ENCODE measurements at places on chromosomes 5 and 9.

- DNase-seq, result no peak
Observed at GRCh38 chr9:98603821-98604383, 104.8 kb downstream of the GABBR2 start.

- no peak for DNase-seq
Observed at GRCh38 chr9:137308057-137308619, 6.1 kb upstream of the NRARP start.

DNA sequence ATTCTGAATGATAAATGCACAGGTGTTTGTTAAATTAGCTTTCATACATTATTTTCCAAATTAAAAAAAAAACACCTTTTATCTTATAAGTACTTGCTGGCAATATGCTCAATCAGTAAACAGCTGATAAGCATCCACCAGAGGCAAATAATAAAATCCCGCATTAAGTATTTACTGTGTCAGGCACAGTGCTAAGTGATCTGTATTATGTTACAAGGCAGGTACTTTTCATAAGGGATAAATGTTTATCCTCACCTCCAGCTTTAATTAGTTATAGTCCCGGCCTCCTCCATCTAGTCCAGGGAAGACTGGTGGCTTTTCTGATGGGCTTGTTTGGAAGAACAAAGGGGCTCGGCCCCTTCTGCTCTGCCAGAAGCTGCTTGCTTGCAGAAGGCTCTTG lies 40.1 kb downstream of the PFDN1 start:
- DNase-seq, result no peak

- no peak for DNase-seq
Observed at GRCh38 chr5:76401801-76402250, 1.3 kb upstream of the IQGAP2 start.

- peak; percentile 92 for DNase-seq
Observed at GRCh38 chr9:95754533-95755420, 120.7 kb upstream of the ERCC6L2 start.

GRCh38 chr5:59721741-59722140 lies 171.8 kb downstream of the PDE4D start:
- DNase-seq, result no peak

DNA sequence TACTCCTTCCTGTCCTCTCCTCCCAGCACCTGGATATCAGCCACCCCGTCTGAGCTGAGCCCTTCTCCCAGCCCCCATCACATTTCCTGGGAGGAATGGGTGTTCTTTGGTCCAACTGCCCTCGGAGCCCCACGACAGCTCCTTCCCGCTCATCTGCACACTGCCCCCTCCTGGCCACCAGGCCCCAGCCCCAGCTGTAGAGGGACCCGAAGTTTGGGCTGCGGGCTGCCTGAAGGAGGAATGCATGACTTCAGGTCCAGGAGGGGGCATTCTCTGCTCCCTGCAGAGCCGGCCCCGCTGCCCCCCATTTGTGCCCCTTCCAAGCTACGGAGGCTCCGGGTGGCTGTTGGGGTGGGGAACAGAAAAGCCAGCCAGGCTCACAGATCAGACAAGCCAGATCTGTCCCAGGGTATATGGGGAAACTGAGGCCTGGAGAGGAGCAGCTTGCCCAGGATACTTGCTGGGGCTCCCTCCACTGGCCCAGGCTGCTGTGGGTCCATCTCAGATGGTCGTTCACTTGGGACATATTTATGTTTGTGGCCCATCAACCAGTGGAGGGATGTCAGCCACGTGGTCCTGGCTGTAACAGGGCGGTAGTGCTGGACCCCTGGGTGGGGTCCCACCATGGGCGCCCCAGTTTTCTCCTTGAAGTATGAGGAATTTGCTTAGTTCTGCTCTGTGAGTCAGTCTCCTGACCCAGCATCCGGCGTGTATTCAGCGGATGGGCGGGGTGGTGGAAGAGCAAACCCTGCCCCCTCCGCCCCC lies 33.1 kb downstream of the DAB2IP start:
- DNase-seq, result peak; percentile 90

DNA sequence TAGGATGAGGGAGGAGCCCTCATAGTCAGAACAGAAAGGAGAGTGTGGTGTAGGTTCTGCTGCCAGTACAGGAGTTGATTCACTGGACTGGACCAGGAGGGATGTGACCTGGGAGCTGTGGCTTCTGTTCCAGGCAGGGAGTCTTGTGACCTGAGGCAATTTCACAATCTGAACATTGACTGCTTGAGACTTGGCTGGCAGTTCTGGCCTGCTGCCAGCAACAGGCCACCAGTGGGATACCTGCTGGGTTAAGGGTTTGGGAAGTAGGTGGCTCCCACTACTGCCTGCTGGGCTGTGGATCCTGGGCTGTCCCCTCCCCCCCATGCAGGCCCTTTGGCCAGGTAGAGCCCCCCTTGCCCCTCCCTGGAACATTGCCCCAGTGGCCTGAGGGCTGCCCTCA lies 268.6 kb upstream of the ARRDC3 start:
- no peak for DNase-seq

GRCh38 chr9:116178481-116179211 lies 25.1 kb downstream of the PAPPA start:
- no peak for DNase-seq

DNA sequence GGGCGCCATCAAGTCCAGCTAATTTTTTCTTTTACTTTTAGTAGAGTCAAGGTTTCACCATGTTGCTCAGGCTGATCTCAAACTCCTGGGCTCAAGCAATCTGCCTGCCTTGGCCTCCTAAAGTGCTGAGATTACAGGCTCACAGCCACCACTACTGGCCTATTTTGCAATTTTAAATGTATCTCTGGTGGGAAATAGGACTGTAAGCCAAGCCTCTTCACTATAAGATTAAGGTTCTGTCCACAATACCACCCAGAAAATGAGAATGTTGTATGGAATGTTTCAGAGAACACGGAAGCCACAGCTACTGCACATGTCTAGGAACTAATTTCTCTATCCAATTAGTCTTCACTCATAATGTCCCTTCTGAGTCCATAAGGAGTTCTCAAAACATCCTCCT lies 607.3 kb downstream of the PRELID2 start:
- DNase-seq, result no peak

DNA sequence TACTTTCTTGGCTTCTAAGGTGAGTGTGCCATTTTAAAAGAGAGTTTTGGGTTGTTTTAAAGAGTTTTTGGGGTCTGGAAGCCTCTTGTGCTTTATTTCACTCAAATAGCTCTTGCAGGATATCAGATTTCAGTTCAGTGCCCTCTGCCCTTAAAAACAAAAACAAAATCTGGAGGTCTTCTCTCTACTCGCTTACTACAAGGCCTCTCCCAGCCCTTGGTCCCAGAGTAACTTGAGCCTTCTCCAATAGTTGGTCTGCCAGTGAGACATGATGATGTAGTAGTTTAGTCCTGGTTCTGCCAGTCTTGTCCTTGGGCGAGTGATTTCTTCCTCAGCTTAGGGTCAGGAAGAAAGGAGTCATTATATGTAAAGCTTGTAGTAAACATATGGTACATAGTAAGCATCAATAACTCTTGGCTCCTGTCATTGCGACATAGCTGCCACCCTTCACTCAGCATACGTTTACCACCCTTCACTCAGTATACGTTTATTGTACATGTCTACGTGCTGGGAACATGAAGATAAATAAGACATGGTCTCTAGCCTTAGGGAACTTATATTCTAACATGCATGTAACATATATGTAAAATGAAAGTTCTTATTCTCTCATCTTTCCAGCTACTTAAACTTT lies 147.6 kb downstream of the MAN2A1 start:
- peak; percentile 22 for DNase-seq

DNA sequence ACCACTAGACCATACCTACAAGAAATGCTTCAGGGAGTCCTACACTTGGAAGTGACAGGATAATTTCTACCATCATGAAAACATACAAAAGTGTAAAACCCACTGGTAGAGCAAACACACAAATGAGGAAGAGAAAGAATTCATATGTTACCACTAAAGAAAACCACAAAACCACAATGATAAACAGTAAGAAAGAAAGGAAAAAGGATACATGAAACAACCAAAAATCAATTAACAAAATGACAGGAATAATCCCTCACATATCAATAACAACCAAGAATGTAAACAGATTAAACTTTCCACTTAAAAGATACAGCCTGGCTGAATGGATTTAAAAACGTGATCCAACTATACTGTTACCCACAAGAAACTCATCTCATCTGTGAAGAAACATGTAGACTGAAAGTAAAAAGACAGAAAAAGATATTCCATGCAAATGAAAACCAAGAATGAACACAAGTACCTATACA lies 83.4 kb downstream of the LPAR1 start:
- DNase-seq, result no peak

GRCh38 chr5:176851871-176852658 lies 41.7 kb downstream of the UNC5A start:
- DNase-seq, result no peak

DNA sequence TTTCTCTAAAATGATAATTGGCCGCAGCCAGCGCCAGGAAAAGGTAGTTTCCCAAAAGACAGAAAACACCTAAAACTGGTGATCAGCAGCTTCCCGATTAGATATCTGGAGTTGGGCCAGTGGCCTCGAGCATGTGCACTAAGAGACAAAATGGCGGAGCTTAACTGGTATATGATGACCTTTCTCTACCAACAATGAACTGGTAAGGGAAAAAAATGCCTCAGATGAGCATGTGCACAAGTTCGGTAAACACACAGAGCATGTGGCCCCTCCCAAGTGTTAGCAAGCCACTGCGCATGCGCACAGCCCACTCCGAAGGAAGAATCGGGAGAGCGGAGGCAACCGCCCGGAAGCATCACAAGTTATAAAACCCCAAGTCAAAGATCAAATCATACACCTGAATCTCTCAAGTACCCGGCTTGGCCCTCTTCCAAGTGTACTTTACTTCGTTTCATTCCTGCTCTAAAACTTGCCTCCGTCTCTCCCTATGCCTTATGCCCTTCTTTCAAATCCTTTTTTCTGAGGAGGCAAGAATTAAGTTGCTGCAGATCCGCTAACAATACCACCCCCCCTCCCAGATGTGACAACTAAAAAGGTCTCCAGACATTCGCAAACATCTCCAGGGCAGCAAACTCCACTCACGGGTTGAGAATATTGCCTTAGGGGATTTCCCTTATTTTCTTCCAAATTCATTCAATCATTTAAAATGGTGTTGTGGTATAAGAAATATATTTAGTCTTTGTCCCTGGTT lies 15.0 kb upstream of the PTBP3 start:
- peak; percentile 64 for DNase-seq

DNA sequence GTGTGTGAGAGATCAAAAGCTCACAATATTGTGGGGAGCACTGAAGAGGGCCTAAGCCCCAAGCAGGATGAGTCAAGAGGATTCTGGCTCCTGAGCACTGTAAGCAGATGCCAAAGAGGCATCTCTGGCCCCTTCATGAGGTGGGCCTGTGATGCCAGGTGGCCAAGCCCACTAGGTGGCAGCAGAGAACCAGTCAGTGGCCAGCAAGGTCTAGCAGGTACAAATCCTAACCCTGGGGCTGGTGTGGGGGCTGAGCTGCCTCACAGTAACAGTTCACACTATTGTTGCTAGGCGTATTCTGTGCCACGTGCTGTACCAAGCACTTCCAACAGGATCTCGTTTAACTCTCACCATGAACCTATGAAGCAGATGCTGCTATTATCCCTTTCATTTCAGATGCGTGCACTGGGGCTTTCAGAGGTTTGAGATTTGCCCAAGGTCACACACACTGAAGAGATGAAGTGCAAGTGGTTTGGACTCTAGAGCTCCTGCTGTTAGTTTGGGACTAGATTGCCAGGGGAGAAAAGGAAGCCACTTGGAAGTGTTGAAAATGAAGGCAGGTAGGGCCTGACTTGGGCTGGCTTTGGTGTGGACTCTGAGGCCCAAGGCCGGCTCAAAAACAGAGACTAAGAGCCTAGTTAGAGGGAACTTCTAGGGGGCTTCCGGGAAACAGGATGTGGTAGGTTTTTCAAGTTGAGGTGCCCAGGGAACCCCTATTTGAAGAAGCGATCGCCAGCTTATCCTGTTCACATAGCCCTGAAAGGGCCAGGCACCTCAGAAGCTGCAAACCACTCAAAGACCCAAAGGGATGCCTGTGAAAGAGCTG lies 4.4 kb upstream of the MLANA start:
- DNase-seq, result peak; percentile 92

DNA sequence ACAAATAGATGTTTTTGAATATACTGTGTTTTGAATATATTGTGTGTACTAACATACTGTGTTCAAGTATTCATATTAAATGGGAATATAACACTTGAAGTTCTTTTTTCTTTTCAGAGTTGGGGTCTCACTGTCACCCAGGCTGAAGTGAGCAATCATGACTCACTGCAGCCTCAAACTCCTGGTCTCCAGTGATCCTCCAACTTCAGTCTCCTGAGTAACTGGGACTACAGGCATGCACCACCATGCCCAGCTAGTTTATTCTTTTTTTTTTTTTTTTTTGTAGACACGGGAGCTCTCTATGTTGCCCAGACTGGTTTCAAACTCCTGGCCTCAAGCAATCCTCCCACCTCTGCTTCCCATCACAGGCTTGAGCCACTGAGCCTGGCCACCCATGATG lies 23.2 kb upstream of the AUH start:
- no peak for DNase-seq

DNA sequence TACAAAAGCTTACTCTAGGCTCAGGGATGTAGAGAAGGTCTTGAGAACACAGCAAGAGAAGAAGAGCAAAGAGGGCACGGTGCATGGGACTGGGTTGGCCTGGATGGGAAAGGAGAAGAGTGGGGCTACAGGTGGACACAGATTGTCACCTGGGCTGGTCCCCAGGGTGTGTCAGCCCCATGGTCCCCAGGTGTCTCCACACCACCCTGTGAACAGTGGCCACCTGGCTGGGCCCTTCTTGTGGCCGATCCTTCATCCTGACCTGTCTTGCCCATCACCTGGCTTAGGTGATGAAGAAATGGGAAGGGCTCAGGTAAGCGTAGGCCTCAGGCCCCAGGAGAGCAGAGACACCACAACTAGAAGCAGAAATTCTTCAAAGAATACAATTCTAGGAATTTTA lies 188.9 kb downstream of the TENT4A start:
- no peak for DNase-seq

GRCh38 chr5:61301341-61302199 lies 30.5 kb upstream of the ZSWIM6 start:
- no peak for DNase-seq

DNA sequence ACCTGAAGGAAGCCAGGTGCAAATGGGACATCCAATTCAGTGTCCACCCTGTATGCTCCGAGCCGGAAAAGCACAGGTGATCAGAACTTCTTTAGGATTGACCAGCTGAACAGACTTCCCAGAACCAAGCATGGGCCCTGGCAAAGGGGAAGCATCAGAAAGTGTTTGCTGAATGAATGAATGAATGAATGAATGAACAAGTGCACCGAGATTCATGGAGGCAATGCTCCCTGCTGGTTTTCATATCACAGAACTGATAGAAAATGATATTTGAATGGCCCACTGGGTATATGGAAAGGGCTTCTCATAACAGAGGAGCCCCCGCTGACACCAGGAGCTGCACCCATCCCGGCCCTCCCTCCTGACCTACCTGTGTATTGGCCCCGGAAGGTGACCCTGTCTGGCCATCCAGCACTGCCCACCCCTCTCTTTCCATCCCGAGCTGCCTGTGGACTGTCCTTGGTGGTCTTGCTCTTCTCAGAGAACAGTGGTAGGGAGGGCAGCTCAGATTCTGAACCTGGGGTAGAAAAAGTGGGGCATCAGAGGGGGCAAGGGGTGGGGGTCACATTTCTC lies 15.9 kb downstream of the ORM2 start:
- DNase-seq, result no peak

- no peak for DNase-seq
Observed at GRCh38 chr9:135035781-135036760, 51.4 kb upstream of the OLFM1 start.
